Stimulated activated CD8-positive, alpha-beta memory T cell treated with anti-CD3 and anti-CD28 coated beads, Interleukin-7, amount 100 ng/mL, for 1 hour (primary cell): ENCODE measurements at places on chromosomes 16 and 17.

- no peak for DNase-seq
Observed at GRCh38 chr16:50384500-50385135, 15.8 kb upstream of the BRD7 start.

- no peak for DNase-seq
Observed at GRCh38 chr17:45380991-45381390, 51.7 kb downstream of the ARHGAP27 start.

GRCh38 chr16:12703935-12704334 is 99.8 kb downstream of the CPPED1 start:
- no peak for DNase-seq

GRCh38 chr16:88468275-88469129 is 15.4 kb downstream of the ZFPM1 start:
- no peak for DNase-seq

DNA sequence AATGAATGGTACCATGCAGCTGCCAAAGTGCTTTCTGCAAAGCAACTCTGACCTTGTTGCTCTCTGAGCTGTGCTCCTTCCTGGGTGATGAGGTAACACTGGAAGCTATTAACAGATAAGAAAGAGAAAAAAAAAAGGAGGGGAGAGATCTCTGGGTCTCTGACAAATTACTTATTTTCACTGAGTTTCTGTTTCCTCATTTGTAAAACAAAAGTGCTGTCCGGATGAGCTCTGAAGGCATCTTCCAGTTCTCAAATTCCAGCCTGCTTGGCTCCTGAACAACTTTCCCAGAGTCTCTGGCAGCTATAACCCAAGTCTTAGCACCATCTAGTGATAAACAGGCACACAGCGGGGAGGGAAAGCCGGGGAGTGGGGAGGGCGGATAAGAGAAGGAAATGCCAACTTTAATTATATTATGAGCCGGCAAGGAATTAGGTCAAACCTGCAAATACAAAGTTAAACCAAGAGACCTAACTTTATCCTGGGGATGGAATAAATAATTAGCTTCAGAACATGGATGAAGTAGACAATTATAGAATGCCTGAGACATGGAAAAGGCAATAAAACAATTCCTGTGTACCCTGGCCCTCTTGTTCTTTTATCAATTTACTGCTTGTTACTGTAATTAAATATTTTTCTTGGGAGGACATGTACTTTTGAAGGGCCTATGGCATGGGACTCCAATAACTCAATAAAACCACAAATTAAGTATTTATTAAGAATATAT is 61.3 kb upstream of the KIFC3 start:
- no peak for DNase-seq

GRCh38 chr17:282000-282911 is 70.4 kb downstream of the RPH3AL start:
- no peak for DNase-seq

DNA sequence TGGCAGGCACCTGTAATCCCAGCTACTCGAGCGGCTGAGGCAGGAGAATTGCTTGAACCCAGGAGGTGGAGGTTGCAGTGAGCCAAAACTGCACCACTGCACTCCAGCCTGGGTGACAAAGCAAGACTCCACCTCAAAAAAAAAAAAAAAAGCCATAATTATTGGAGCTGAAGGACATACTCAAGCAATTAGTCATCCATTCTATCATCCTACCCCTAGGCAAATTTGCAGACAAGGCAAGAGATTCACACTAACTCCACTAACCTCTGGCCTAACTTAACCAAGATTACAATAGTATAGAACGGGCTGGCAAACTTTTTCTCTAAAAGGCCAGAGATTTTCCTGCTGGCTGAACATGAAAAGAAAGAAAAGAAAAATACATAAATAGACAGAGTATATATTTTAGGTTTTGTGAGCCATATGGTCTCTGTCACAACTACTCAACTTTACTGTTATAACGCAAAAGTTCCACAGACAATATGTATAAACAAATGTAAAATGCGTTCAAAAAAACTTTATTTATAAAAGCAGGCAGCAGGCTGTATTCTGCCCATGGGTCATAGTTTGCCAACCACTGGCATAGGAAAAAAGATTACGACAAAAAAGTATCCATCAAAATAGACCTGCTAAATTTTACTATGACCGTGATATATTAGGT is 29.7 kb downstream of the BRIP1 start:
- no peak for DNase-seq

DNA sequence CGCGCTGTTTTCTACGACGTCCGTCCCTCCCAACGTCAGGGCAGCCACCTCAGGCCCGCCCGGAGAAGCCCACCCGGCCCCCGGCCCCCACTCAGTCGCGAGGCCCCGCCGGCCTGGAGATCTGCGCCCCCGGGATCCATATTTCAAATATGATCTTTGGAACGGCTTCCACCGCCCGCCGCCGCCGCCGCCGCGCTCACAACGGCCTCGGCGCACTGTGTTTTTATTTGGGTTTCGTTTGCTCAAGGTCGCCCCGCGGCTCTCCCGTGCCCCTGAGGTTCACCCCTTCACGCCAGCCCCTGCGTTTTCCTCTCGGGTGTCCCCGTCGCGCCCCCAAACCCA is 4.2 kb upstream of the CBX4 start:
- DNase-seq: no peak

- DNase-seq: no peak
Observed at GRCh38 chr17:2695961-2696760, 15.4 kb downstream of the CLUH start.

- DNase-seq: no peak
Observed at GRCh38 chr16:10362077-10362863, 23.6 kb upstream of the ATF7IP2 start.

DNA sequence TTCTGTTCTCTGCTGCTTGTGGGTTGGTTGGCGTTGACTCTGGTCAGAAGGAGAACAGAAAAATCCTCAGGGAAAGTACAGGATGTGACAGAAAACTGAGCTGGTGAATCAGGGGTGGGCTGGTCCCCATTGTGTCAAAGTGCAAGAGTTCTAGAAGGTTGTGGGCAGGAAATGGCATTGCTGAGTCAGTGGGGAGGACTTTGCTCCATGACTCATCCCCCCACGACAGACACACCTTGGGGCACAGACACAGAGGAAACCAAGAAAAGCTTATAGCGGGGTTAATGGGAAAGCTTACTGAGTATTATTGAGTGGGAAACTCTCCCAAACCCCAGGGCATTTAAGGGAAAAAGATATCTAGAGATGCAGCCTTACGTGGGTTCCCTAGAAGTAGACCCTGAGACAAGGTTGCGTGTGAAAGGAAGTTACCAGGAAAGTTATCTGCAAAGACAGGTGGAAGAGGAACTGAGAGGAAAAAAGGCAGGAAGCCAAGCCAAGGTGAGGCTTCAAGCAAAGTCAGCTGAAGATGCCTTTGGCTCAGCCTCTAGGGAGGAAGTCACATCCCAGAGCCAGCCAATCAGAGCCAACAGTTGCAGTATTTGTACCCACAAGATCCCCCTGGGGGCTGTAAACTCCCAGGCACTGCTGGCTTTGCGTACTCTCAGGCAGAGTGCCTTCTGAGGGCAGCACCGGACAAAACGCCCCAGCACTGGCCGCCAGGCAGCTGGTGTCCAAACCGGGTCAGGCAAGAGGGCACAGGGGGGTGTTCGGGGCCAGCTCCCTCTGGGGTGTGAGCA is 86.4 kb downstream of the FOXL1 start:
- DNase-seq: no peak

GRCh38 chr16:83887080-83887479 is 11.8 kb upstream of the MLYCD start:
- no peak for DNase-seq

DNA sequence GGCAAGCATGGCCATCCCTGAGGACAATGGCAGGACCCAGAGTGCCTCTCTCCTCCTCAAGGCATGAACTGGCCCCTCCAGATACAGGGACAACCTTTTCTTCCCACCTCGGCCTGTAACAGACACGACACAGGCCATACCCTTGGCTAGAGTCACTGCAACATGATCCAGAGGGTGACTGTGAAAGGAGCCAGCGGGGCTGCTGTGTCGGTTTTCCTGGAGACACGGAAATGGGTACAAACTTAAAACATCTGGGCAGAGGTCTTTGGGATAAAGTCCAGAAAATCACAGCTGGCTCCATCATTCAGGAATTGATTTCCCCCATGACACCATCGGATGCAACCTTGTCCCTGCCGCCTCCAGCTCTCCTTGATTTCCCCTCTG is 5.3 kb downstream of the CEP295NL start:
- no peak for DNase-seq

DNA sequence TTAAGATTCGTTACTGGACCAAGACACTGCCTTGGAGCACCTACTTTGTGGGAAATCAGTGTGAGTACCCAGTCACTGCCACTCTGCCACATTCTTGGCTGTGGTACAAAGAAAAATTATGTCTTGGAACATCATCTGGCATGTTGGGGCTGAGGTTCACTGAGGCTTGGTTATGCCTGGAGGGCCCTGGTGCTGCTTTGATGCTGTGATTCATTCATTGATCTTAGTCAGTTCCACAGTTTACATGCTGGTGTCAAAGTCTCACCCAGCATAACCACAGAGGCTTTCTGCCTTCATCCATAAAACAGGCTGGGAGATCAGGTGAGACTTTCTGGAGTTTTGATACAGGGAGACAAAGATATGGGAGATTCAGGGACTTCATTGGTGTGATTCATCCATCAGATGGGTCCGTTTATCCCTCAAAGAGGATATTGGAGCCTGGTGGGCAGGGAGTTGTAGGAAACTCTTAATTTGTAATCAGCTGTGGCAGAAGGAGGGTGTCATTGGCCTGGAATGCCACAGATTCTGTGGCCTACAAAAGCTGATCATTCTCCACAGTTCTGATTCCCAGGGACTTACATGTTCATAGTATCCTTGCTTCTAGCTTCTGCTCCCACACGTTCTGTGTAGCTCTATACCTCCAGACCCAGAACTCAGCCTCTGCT is 322.5 kb downstream of the PMP22 start:
- no peak for DNase-seq

GRCh38 chr17:78496311-78496710 is 80.9 kb downstream of the DNAH17 start:
- DNase-seq: no peak

DNA sequence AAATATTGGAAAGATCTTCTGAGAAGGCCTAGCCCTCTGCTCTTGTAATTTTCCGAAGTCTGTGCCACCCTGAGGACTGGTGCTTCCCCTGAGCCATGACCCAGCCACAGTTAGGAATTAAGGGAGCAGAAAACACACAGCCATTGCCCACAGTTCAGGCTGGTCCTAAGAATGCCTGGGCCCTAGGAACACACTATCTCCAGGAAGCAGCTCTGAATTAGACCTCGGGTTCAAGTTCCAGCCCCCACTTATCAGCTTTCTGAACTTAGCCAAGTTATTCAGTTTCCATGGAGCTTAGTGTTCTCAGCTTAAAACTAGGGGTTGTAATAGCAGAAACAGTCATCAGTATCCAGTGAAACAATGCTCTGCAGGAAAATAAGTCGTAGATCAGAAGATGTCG is 56.0 kb downstream of the CDH13 start:
- no peak for DNase-seq

GRCh38 chr17:18129041-18129502 is 20.5 kb downstream of the MYO15A start:
- DNase-seq: no peak

GRCh38 chr17:49580055-49580721 is 4.5 kb downstream of the NXPH3 start:
- DNase-seq: no peak
